ENCODE measurements at places on chromosomes 3 and 15.

GRCh38 chr3:23051240-23052140 is 151.6 kb upstream of the UBE2E2 start:
- DNase-seq, result no peak

GRCh38 chr3:144229953-144230352 is 258.3 kb downstream of the DIPK2A start:
- DNase-seq, result no peak

GRCh38 chr3:196645096-196645495 is 5.6 kb downstream of the NRROS start:
- DNase-seq, result peak; percentile 29

GRCh38 chr3:127566833-127567232 is 23.7 kb downstream of the TPRA1 start:
- DNase-seq, result no peak

- DNase-seq, result no peak
Observed at GRCh38 chr3:141929341-141929995, 53.0 kb downstream of the ATP1B3 start.

Data from stimulated activated naive CD8-positive, alpha-beta T cell treated with anti-CD3 and anti-CD28 coated beads, Interleukin-15, amount 100 ng/mL, for 72 hours (primary cell).